NCI-H1048 (cell line): ENCODE measurements at places on chromosomes 5 and 9.

- no peak for DNase-seq
These were observed 1250.6 kb downstream of the EFNA5 start for GRCh38 chr5:106420102-106420501.

DNA sequence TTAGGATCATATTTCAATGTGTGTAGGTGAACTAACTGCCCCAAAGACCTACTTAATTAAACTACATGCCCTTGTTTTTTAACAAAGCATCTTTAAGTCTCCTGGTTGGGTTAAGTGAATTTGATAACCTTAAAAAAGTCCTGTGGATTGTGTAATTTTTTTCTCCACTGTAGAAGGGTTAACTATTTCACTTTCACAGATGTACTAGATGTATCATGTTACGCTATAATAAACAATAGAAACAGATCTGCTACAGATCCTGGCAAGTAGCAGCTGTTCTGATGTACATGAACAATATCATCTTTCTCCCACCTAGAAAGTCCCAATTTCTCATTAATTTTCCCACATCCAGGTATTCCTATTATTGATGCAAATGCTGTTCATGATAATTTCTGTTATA, 18.9 kb downstream of the KIF24 start:
- DNase-seq, result no peak

GRCh38 chr9:73143711-73144328, 7.8 kb upstream of the ANXA1 start:
- DNase-seq, result no peak

GRCh38 chr9:92729735-92730155, 34.9 kb downstream of the BICD2 start:
- no peak for DNase-seq

GRCh38 chr5:153496835-153497234, 6.4 kb downstream of the GRIA1 start:
- no peak for DNase-seq

DNA sequence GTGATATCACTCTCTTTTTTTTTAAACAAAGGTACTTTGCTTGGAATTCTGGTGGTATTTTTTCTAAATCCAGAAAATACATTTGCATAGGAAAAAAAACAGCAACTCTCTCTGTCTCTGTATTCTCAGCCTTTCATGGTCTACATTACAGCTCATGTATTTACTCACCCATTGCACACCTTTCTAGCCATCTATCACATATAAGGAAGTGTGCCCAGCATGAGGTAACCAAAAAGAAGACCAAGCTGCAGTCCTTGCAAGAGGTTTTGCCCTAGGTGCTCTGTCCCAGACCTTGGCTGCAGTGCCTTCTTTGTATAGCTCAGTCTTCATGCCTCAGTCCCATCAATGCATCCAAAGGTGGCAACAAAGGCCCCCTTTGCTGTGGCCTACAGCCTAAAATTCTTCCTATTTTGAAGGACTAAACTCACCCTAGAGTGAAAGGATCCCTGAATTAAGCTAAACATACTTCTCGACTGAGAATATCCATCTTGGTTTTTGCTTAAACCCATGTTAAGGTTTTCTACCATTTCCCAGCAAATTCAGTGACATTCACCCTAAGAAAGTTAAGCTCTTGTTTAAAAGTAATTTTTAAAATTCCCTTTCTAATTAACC, 446.4 kb downstream of the KIF4B start:
- no peak for DNase-seq

GRCh38 chr5:146107901-146108300, 2.5 kb upstream of the PLAC8L1 start:
- no peak for DNase-seq

DNA sequence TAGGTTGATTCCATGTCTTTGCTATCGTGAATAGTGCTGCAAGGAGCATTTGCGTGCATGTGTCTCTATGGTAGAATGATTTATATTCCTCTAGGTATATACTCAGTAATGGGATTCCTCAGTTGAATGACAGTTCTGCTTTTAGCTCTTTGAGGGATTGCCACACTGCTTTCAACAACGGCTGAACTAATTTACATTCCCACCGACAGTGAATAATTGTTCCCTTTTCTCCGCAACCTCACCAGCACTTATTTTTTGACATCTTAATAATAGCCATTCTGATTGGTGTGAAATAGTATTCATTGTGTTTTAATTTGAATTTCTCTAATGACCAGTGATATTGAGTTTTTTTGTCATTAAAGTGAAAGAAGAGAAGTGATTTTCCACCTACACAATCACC, 18.5 kb downstream of the IFNA5 start:
- no peak for DNase-seq

DNA sequence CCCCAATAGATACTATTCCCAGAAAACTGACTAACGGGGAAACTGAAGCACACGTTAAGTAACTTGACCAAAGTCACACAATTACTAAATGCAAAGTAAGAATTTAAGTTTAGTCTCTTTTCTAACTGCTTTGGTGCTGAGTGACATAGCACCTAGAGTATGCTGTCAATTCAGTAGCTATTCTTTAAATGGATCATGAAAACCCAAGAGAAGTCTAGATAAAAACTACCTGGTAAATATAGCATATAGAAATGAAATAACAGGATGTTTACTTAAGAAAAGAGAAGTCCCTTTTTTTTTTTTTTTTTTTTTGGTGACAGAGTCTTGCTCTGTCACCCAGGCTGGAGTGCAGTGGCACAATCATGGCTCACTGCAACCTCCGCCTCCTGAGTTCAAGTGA, 129.2 kb downstream of the PDE4D start:
- no peak for DNase-seq

DNA sequence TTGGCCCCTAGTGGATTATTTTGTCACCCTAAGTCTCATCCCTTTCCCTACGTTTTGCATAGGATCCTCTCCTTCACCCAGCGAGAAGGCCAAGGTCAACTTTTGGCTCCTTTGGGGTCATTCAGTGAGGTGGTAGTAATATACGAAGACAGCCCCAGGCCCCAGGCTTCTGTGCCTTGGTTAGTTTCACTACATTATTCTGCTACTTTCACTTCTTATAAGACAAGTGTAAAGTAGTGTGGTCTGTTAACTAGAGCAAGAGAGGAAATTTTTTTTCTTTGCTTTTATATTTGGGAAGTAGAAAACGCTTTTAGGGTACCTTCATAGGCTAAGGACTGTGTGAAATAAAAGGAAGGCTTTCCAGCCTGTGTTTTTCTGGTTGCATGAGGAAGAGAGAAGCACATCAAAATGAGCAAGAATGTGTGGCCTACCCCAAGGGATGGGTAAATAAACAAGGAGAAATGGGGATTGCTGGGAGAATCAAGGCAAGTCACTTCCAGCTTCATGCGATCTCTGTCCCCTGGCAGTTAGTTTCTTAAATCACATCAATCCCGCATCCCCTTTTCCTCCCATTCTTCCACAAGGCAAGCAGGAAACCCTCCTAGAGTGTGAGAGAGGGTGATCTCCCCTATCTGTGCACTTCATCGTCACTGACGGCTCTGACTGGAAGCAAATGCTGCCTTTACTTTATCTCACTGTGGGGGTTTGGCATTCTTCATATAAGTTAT, 677.0 kb upstream of the WWC1 start:
- no peak for DNase-seq

- no peak for DNase-seq
These were observed 1.4 kb upstream of the N4BP3 start for GRCh38 chr5:178111925-178112324.

DNA sequence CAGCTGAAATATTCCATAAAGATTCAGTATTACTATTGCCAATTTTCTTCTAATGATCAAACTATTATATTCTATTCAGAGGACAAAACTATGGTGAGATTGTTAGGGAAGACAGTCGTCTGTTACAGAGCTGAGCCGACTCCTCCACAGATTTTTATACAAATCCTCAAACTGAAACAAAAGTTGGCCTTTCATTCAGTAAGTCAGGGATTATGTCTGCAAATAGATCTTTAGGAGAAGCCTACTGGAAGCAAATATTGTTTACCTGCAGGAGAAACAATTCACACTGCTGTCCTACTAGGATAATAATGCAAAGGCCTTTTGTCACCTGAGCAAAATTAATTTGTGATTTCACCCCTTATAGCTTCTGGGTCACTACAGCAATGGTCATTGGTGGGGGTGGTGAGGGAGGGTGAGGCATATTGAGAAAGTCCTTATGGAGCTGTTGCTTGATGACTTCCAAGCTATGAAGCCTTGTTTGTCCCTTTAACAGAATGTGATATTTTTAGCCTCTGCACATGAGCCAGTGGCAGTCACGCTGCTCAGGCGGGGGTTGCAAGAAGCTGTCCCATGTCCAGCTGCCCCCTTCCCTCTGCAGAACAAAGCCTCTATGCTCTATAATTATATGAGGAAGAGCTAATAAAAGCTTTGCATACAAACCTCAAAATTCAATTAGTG, 200.5 kb upstream of the KLF9 start:
- DNase-seq, result no peak
